Right renal pelvis (tissue), 4 donors: ENCODE measurements at places on chromosomes 2 and 18. TPM values are rescaled to one million over a fixed set of nuclear protein-coding genes. Genes with fewer than 3 reads are reported as not detected.

DNA sequence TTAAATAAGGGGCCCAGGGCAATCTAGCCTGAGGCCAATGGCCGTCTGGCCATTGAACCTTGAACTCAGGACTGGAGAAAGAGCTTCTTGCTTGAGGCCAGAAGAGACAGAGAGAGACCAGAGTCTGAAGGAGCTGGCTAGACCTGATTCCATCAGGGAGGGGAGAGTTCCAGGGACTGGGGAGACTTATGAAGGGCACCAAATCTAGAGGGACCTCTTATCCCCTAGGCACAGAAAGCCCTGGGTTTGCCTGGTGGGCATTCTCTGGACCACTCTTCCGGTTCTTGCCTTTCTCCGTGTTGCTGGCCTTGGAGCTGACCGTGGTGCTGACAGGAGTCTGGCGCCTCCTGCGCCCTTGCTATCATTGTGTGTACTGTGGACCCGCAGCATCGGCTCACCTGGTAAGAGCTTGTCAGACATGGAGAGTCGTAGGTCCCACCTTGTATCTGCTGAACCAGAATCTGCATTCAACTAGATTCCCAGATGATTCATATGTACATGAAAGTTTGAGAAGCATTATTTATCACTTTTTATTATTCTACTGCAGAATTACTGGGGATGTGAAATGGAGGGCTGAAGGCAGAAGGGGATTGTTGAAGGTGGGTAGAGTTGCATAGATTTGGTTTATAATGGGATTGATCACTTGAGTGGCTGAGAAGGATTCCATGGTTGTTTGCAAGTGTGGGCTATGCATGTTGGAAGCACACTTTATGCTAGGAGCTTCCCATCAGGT, 4.3 kb upstream of the TRPM8 start:
- DNase-seq = peak; percentile 55

GRCh38 chr2:60329225-60329624, 224.2 kb downstream of the BCL11A start:
- no peak for DNase-seq

- DNase-seq = no peak
These were observed 561.2 kb upstream of the SALL3 start for GRCh38 chr18:78418379-78418778.

DNA sequence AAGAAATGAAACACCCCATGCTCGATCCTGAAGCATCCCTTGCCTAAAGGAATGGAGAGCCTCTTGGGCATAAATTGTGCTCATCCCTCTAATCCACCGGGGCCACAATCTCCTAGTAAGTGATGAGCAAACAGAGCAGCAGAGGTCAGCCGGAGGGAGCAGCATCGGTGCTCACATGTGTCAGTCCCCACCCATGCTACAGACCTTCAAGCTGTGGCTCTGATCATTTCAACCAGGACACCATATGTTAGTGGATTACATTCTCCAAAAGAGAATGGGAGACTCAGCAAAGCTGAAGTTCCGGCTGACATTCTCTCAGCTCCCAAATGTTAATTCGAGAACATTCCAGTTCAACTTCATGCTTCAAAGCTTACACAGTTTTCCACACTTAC, 75.6 kb downstream of the AAK1 start:
- DNase-seq = no peak

GRCh38 chr2:182618672-182619079, 97.4 kb upstream of the DNAJC10 start:
- DNase-seq = no peak

The EGR4 gene
- not detected for polyA plus RNA-seq

GRCh38 chr2:104434318-104434792, 419.6 kb upstream of the POU3F3 start:
- peak; percentile 8 for DNase-seq

DNA sequence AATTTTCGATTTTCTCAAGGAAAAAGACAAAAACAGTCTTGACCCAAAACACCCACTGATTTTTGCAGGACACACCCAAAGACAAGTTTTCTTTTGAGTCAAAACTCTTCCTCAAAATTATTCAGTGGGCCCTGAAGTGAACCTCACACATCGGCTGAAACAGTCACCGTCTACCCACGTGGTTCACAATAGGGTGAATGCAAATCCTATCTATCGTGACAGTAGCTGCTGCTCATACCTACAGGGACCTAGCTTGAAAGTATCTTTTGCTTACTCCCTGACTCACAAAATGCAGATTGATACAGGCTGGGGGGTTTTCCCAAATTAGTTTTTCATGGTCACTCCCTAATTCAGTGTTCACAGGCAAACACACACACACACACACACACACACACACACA, 10.7 kb upstream of the CD226 start:
- DNase-seq = no peak

GRCh38 chr2:224161712-224162111, 122.6 kb upstream of the SERPINE2 start:
- no peak for DNase-seq

GRCh38 chr2:234487356-234487755, 9.5 kb downstream of the ARL4C start:
- DNase-seq = no peak

The KYNU gene
- polyA plus RNA-seq = 6.2 TPM

DNA sequence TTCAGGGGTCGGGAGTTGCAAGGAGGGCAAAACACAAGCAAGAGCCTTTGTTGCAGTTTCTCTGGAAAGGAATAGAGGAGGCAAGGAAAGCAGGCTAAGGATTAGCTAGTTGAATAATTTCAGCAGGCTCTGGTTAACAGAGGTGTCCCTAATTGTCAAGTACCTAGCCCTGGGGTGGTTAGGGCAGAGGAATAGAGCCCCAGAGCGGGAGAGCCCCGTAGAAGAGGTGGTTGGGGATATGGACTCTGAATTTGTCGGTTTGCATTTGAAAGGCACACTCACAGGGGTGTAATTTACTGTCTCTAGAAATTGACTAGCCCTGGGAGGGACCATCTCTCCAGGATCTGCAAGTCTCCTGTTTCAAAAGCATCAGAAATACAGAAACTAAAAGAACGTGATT, 1030.2 kb downstream of the TMEM182 start:
- no peak for DNase-seq

DNA sequence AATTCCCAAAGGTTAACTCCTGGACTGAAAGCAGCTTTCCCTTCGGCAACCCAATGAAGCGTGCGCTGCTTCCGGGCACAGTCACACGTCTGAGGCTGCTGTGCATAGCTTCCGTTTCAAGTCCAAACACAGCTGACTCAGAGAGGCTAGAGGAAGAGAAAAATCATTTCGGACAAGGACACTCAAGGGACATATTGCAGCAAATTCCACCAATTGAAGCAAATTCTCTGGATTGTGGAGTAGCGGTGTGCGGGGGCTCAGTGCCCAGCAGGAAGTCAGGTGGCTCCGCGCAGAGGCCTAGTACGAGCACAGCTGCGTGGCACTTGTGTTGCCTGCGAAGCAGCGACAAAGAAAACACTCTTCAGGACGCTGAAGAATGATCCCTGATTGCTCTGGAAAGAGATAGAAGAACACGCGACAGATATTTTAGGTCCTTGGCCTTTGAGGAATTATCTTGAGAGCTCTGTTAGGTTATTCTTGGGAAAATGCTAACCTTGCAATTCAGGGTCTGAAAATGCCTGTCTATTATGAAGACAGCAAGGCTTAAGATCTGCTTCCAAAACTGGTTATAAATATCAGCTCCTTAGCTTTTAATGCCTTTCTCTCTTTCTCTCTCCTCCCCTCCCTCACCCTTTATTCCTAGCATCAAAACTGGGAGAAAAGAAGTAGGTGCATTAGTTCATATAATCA, 352.6 kb upstream of the DLGAP1 start:
- DNase-seq = no peak

The TPGS2 gene
- 146 TPM for polyA plus RNA-seq

- no peak for DNase-seq
These were observed 839.4 kb upstream of the VRK2 start for GRCh38 chr2:57207191-57207590.

DNA sequence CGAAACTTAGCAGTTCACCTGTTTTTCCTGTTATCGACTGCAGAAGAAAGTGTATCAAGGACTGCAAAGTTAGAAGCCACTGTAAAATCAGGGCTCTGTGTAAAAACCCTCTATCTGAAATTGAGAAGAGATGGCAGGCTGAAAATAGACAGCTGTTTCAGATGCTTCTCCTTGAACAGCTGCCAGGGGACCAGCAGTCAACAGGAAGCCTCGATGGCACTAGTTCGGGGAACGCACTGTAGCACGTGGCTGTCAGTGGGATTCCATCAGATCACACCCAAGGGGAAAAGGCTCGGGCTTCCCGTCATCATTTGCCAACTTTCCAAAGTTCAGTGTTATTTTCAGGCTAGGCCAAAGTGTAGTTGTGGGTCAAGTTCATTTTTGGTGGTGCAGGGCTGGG, 316.9 kb downstream of the TXNL1 start:
- no peak for DNase-seq

The PLEK gene
- polyA plus RNA-seq = 10.5 TPM

DNA sequence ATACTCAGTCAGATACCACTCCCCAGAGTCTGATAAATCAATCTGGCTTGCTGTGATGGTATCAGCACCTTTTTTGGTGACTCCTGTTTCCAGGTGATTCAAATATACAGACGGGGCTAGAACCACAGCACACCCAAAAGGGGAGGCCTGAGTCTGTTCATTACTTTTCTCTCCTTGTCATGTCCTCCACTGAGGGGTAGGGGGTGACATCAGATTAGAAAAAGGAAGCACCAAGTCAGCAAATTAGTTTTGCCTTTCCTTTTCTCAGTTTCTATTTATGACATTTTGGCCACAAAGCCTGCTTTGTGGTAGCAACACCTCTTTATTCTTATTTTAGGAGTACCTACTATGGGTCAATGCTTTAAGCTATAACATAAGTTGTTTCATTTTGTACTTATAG, 127.4 kb downstream of the CCDC102B start:
- DNase-seq = no peak

DNA sequence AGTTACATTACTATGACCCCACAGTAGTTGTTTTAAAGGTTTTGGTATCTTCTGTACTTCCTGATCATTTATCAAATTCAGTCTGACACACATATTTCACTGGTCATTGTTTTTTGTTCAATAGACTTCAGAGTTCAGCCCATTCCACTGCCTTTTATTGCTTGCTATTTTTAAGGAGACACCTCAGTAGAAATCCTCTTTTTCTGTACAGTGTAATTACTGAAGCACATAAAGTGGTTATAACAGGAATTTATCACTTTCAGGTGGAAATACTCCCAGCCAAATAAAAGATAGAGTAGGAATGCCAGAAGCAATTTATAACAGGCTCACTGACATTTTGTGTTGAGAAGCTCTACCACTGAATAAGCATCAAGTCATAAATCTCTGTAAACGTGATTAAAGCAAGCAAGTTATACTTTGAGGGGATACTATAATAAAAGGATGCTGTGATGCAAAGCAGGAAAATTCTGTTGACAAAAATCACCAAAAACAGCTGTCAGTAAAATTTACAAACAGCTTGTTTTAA, 6.6 kb upstream of the BARD1 start:
- no peak for DNase-seq

The CELF4 gene
- polyA plus RNA-seq = 3.6 TPM

DNA sequence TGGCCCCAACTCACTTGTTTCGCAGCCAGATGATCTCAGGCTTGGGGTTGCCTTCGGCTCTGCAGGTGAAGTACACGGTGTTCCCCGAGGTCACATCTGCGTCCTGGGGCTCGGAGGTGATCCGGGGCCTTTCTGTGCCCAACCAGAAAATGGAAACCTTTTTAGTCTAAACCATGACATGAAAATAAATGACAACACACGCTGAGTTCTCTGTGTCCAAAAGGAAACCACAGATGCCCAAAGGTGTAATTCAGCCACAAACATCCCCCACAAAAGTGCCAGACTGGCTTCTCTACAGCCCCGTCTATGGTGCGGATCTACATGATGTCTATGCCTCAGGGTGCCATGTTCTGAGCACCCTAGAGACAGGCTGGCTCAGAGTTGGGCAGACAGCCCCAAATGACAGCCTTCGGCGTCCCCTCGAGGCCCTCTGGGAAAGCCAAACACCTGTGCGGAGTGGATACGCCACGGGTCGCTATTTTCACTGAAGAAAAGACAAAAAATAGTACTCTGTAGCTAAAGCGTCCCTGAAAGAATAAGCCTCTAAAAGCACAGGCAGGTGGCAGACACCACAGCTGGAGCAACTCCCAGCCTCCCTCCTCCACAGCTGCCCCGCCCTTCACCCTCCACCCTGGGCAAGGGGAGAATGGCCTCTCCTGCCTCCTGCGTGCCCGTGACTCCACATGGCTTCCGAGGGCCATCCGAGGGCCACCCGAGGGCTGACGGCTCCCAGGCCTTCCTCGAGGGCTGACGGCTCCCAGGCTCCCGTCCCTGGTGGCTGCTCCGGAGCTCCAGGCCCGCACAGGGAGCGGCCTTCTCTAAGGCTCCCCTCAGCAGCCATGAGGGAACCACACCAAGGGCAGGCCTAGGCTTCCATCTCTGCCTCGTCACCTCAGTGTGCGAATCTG, 67.1 kb downstream of the PXDN start:
- DNase-seq = no peak

The TLX2 gene
- 0.26 TPM for polyA plus RNA-seq

The ZBTB7C gene
- 18.7 TPM for polyA plus RNA-seq

DNA sequence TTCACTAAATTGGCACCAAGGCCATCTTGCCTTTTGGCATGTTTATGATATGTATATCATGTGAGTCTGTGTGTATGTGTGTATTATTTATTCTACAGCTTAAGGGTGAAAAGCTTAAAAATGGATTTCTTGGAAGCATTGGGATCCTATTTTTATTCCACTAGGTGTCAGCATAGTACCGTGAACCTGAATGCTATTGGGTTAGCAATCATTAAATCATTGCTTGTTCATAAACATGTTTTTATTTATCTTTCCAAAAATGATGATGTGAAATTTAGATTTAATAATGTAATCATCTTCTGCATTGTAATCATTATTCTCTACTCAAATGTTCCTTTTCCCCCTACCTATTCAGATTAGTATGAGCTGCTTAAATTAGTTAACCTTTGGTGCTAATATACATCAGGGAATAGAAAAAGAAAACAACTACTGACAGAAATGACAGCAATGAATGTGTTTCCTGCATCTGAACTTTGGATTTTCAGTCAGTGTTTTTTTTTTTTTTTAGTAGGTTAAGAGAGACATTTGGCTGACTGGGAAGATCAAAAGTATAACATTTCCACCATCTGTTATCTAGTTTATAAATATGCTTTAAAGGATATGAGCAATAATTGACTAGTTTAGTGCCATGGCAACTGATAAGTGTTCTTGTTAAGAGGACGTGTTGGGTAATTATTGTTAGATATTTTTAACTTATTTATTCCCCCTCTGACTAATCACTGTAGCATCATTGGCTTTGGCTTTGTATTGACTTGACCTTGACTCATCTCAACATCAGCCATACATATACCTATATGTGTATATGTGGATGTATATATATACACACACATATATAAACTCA, 14.1 kb upstream of the ZSWIM2 start:
- DNase-seq = no peak

GRCh38 chr2:218577482-218578220, 9.0 kb downstream of the CNOT9 start:
- no peak for DNase-seq

GRCh38 chr2:219713110-219713509, 85.7 kb downstream of the SLC4A3 start:
- DNase-seq = no peak

The UGT1A7 gene
- 0.07 TPM for polyA plus RNA-seq
